ENCODE measurements at places on chromosomes 4 and X. TPM values are rescaled to one million over a fixed set of nuclear protein-coding genes. Genes with fewer than 3 reads are reported as not detected.
A peak's percentile ranks its signal among the peaks of the same experiment; 100 is the strongest.

NUDT11 gene
- 10.9 TPM for total RNA-seq

- no peak for DNase-seq
Observed at GRCh38 chrX:150086371-150086770, 148.1 kb upstream of the EOLA2 start.

NAA15 gene
- total RNA-seq, result 23.5 TPM

- DNase-seq, result no peak
Observed at GRCh38 chr4:133095591-133095990, 53.5 kb upstream of the PCDH10 start.

DNA sequence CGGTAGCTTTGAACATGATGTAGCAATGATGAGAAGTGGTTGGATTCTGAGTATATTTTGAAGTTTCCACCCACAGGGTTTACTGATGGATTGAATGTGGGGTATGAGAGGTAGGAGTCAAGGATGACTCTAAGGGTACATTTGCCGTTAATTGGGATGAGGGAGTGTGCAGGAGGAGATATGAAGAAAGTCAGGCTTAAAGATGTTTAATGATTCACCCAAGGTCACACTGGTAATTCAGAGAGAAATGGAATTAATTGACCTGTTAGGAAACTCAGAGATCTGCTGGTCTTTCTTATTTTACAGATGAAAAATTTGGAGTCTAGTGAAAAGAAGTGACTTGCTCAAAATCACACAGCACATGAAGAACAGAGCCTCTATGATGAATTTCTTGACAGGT is 390.7 kb downstream of the GBA3 start:
- no peak for DNase-seq

CXCL1 gene
- total RNA-seq, result not detected

DNA sequence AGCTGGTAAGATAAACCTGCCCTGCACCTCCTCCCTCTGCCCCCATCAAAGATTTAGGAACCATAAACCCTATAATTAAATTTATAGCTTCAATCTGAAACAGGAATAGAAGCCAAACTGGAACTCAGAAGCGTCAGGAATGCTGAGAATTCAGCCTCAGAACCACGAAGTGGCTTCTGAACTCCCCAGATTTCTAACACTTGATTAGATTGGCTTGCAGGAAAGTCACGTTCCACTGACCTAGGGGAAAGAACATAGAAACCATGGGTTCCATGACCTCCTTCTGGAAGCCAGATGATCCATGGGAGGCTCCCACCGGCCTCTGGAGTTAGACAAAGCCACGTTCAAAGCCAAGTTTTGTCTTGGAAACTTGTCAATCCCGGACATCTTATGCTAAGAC is 356.5 kb downstream of the MID1IP1 start:
- no peak for DNase-seq

BTK gene
- not detected for total RNA-seq

- DNase-seq, result no peak
Observed at GRCh38 chr4:5887361-5888221, 5.3 kb downstream of the CRMP1 start.

ASB9 gene
- 29.8 TPM for total RNA-seq

DNA sequence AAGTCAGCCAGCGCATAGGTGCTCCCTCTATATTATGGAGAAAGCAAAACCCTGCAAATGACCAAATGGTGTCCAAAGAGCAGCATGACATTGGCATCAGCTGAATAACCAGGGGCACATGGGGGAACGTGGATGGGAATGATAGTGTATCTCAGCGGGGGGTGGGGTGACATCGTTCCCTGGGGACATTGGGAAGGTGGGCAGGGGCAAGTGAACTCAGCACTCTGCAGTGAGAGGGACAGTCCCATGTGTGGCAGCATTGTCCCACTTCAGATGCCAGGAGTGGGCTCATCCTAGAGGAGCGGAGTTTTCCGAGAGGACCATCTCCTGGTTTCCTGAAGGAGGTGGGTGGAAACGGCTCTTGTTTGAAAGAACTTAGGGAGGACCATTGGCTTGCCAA is 64.8 kb downstream of the NELFA start:
- no peak for DNase-seq

EPGN gene
- not detected for total RNA-seq

DNA sequence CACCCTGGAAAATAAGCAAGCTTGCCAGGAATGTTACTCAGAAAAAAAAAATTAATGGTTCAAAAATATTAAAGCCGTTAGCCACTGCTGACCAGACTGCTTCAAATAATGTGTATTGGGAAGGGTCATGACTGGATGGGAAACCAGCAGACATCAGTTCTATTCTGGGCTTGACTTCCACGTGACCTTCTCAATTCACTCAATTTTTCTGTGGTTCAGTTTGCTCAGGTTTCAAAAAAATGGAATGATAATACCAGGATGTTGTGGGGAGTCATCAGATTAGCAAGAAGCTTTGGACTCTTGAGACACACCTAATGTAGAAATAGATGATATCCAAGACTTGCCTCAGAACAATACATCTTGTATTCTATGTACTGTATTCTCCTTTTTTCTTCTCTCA is 541.9 kb upstream of the BOD1L1 start:
- peak; percentile 53 for DNase-seq

GDPD2 gene
- not detected for total RNA-seq

SEC24D gene
- total RNA-seq, result 31.7 TPM

- DNase-seq, result no peak
Observed at GRCh38 chr4:18012807-18013462, 8.6 kb downstream of the LCORL start.

DNA sequence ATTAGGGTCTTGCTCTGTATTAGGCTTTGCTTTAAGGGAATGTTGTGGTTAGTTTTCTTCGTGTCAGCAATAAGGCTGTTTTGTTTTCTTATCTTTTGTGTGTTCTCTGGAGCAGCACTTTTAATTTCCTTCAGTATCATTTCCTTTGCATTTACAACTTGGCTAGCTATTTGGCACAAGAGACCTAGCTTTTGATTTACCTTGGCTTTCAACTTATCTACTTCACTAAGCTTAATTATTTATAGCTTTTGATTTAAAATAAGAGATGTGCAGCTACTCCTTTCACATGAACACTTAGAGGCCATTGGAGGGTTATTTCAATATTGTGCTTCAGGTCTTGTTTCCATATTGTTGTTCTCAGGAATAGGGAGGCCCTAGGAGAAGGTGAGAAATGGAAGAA is 68.2 kb downstream of the FAT4 start:
- peak; percentile 68 for DNase-seq

DNA sequence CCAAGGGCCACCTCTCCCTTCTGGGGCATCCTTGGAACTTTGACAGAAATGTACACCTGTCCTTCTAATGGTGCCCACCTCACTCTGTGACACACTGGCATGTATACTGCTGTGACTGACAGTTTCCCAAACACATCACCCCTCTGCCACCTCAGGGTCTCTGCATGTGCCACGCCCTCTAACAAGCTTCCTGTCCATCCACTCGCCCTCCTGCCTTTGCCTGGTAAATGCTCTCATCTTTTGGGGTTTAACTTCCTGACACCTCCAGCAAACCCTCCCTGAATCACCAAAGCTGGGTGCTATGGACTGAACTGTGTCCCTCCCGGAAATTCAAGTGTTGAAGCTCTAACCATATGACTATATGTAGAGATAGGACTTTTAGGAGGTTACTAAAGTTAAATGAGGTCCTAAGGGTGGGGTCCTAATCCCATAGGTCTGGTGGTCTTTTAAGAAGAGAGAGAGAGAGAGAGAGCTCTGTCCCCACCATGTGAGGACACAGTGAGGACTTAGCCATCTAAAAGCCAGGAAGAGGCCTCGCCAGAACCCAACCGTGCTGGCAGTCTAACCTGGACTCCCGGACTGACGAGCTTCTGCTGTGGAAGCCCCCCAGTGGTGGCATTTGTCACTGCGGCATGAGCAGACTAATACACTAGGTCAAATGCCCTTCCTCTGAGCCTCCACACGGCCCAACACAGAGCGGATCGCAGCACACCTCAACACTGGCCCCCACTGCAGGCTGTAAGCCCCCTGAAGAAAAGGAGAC is 95.6 kb downstream of the AFAP1 start:
- DNase-seq, result peak; percentile 21

CT47B1 gene
- total RNA-seq, result not detected

DNA sequence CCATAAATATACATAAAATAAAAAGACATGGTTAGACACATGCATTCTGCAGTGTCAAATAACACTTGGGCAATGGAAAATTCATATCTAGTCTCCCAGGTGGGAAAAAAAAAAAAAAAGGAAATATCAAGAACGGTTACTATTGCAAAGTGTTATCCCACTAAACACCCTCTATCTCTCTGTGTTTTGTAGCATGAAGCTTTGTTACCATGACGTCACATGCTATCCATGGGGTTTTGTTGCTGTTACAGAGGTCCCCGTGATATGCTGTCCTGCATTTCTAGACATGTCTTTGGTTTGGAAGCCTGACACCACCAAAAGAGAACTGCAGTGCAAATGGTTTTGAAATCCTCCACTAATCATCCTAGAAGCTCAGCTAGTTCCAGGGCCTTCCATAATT is 50.7 kb upstream of the TLR3 start:
- DNase-seq, result no peak

SATL1 gene
- total RNA-seq, result not detected

DNA sequence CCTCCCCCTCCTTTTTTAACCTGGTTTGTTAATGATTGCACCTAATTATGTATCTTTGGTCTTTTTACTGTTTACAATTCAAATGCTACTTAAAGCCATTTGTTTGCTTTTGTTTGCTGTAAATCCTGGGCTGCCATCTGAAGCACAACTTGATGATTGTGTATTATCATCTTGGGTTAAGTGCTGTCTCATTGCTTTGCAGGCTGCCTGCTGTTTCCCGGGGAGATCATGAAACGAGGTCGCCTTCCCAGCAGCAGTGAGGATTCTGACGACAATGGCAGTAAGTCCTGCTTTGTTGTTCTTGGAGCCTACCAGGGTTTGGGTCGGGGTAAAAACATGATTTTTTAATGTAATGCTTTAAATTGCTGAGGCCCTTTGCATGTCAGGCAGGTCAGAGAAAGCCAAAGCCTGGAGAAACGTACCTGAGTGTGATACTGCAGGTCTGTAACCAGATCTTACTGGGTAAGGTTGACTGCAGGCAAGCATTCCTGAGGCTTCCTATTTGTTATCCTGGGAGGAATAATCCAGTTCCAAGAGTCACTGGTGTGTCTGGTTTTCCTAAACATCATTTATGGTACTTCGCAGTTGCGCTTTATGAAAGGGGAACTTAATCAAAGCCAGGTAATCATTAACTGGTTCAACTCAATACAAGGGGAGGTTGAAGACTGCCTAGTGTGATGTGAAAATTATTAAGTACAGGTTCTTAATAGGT is 22.2 kb downstream of the JADE1 start:
- peak; percentile 71 for DNase-seq

- no peak for DNase-seq
Observed at GRCh38 chrX:17616936-17617335, 120.4 kb upstream of the SCML1 start.

DNA sequence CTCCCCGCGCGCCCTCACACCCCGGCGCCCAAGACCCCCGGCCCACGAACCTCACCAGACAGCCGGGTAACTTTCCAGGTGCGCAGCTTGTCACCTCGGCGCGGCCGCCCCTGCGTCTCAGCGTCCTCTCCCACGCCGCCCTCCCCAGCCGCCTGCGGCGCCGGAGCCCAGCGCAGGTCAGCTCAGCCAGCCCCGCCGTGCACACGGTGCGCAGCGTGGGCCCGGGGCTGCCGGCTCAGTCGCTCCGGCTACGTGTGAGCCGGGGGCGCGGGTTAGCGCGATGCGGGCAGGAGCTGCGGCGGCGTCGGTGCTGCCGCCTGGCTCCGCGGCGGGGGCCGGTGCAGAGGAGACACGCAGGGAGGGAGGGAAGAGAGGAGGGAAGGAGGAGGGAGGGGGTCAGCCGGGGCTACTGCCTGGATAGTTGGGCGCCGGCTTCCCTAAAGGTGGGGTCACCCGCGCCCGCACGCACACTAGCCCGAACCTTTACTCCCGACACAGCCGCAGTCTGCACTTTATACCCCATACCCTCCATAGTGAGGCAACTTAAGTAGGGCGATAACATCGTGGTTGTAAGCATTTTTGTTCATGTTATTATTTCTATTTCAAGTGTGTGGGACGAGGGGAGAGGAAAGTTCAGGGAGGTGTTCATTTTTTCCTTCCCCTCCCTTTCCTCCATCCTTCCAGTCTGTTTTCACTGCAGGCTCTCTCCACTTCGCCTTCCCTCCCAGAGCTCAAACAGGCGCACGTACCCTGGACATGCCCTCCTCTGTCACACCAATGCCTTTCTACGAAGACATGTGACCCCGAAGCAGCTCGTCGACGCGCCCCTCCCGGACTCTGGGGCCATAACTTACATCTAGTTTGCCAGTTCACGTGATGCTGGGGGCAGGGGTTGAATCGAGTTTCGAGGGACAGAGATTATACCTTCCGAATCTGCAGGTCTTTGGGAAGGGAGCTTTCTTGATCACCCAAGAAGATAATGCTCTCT is at the start of gene PRKG2:
Gene PRKG2 (minus strand): TSS at position 342 of the 988 bp plus-strand sequence. CDS start 10,175 bp downstream, outside the sequence.
- DNase-seq, result no peak

DNA sequence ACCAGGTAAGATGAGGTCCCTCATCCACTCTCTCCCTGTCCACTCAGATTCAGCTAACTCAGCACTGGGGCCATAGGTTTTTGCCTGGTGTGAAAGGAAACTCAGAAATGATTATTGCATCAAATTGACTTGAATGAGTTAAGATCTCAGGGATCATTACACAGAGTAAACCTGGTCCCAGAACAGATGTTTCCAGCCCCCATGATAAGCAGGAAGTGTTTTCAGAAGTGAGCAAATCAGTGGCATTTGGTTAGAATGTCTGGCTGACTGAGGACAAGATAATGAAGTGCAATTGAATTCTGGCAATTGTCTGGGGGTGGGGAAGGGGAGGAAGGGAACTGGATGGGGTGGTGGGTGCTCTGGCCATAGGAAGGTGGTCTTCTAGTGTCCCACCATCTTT is 108.0 kb downstream of the CHIC2 start:
- DNase-seq, result no peak

GRCh38 chr4:108303488-108304177 is 134.9 kb upstream of the LEF1 start:
- no peak for DNase-seq

KCND1 gene
- total RNA-seq, result 0.24 TPM

GRCh38 chrX:69088171-69088938 is 76.9 kb downstream of the PJA1 start:
- no peak for DNase-seq

DNA sequence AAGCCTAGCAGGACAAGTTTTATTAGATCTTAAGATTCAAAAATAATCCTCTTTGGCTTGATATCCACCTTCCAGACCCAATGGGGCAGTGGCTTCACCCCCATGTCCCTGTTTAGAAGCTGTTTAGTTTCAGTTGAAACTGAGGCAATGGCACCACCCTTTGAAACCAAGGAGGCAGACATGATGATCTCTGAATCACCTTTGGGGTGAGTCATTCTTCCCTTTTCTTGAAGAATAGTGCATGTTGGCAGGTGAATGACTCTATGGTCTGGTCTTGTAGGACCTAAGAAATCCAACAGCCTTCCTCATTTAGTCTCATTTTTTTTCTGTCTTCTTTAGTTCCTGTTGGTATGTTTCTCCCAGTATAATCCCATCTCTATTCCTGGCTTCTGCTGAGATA is 29.5 kb upstream of the BMP15 start:
- no peak for DNase-seq

DNA sequence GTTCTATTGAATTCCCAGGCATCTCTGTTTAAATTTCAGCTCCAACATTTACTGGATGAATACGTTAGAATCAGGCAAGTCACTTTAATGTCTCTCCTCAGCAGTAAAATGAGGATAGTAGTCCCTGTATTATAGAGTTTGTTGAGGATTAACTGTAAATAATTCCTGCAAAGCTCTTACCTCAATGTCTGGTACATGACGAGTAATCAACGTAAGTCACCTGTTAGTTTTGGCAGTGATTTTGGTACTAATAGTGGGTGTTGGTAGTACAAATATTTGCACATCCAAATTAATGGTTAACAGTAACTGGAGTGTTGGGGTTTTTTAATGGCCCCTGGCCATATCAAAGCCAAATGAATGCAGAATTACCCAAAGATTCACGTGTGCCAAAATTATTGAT is 189.8 kb upstream of the GALNT7 start:
- peak; percentile 31 for DNase-seq
